GM20000 (cell line): ENCODE measurements at places on chromosomes 4 and X.

- no peak for DNase-seq
These were observed 10.5 kb upstream of the DCHS2 start for GRCh38 chr4:154502111-154502510.

DNA sequence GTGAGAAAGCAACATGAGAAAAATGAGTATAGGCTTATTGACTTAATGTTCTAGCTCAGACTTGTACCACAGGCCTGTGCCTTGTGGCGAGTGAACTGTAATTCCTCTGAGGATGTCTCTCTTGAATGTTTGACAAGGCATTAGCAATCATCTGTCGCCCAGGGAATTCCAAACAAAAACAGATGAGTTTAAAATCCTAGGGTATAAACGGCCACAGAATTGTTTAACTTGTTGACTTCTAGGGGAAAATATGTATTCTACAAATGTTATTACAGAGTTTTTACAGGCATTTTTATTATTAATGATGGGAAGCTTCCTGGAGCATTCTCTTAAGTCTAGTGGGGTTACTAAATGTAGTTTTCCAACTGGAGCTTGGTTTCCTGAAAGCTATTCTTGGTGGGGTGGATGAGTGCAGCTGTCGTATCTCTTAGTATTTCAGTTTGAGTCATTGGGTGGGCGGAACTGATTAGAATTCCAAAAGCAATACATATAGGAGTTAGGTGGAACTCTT is 40.6 kb downstream of the ARHGAP10 start:
- DNase-seq = no peak

- DNase-seq = no peak
These were observed 164.4 kb downstream of the FBXO8 start for GRCh38 chr4:174119051-174119450.

DNA sequence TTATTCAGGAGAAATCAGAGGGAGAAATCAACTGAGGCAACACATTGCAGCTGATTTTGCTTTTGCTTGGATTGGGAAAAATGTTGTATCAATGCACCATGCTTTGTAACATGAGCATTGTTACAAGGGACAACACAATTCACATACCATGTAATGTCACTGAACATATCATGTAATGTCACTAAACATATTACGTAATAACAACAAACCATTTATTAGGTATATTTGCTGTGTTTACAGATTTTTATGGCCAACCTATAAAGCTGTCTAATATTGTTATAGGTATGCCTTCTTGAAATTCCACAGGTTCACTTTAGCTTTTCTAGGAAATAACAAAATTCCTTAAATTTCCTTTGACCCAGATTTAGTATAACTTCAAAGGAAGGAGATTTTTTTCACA is 5.0 kb upstream of the HERC3 start:
- no peak for DNase-seq

DNA sequence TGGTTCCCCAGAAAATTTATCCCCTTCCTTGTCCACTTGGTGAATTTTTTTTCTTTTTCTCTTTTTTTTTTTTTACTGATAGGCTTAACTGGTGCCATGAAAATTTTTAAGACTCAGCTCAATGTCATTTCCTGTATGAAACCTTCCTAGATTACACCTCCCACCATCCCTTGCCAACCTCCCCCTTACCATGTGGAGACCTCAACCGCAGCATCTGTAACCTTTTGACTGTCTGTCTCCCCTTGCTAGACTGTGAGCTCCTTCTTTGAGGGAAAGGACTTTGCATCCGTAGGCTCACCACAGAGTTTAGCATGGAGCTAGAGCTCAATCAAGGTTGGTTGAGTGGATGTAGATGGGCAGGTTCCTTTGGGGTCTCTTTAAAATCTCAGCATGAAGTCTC is 5.2 kb upstream of the PGRMC1 start:
- no peak for DNase-seq

DNA sequence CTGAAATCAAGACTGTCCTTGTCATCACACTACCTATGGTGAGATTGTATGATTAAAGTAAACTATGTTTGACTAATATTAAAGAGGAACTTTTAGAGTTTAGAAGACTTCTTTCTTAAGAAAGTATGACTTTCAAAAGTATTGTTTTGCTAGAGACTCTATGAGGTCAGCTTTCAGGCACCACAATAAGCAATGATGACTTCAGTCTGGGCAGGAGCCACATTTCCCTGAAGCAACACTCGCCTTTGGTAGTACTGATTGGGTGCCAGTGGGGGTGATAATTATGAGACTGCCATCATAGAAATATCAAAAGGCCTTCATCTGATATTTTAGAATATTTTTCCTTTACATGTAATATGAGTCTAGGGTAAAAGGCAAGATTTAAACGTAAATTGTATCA is 212.6 kb downstream of the DTHD1 start:
- no peak for DNase-seq

GRCh38 chrX:38661103-38661441 is 99.7 kb downstream of the TSPAN7 start:
- no peak for DNase-seq
